ENCODE measurements at places on chromosomes 16 and 17.

DNA sequence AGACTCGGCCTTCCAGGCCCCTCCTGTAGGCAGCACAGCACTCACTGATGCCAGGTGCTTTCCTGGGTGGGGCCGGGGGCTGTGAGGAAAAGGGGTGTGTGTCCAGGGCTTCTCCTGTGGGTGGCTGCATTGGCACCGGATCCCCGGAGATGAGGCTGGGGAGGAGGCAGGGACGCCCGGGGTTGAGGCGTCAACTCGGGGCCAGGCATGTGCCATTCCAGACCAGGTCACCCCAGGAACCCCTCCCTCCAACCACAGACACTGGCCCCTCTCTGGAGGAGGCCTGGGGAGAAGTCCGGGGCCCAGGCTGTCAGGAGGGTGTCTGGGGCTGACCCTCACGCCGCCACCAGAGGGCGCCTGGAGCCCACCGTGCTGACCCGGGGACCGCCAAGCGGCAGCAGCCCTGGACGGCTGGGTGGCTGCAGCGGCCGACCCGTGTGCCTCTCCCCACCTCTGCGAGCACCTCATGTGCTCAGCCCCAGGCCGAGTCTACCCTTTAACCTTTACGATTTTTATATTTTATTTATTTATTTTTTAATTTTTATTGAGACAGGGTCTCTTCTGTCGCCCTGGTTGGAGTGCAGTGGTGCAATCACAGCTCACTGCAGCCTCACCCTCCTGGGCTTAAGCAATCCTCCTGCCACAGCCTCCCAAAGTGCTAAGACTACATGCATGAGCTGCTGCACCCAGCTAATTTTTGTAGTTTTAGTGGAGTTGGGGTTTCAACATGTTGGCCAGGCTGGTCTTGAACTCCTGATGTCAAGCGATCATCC is 3.2 kb upstream of the METRN start:
- H3K4me3 ChIP-seq = no peak overlapping the region
- peaks cover 37% of the 10 kb centered on the region for H3K27me3 ChIP-seq
- DNase-seq = peak; percentile 92
- H3K4me1 ChIP-seq = peaks cover 43% of the 10 kb centered on the region
- no peaks in the 10 kb centered on the region for H3K36me3 ChIP-seq

DNA sequence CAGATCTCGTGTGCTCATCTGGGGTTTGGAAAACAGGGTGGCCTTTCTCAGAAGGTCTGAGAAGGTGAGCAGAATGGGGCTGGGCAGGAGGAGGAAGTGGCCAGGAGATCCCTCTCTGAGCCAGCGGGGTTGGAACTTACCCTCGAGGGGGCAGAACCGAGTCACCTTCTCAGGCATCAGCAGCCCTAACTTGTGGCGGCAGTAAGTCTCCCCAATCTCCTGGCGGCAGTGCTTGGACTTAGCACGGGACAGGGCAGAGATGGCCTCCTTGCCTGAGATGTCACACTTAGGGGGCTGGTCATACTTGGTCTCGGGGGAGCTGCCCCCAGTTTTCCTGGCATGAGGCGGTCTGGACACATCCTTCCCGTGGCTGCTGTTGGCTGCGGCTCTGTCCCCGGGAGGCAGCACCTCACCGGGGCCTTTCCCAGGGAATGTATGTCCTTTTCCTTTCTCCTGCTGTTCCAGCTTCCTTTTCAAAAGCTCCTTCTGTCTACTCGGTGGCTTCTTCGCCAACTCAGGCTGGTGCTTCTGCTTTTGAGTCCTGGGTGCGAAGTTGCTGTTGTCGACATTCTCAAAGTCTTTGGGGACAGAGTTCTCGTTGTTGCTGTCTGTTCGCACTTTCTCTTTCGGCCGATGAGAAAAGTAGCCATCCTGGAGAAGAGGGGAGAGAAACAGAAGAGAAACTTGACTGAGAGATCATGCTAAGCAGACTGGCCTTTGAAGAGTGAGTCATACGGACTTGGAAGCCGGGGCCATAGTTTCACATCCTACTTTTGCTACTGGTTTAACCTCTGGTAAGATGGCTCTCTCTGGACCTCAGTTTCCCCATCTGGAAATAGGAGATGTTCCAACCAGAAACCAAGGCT is 211.7 kb downstream of the XYLT1 start:
- H3K4me3 ChIP-seq = no peak overlapping the region
- peaks cover 8% of the 10 kb centered on the region for H3K4me1 ChIP-seq
- H3K27me3 ChIP-seq = no peaks in the 10 kb centered on the region
- H3K36me3 ChIP-seq = peaks cover 14% of the 10 kb centered on the region
- DNase-seq = no peak
- peak overlapping the region; percentile 24 for H3K27ac ChIP-seq

GRCh38 chr16:69465881-69466280 is 41.5 kb downstream of the CYB5B start:
- H3K36me3 ChIP-seq = peaks cover 23% of the 10 kb centered on the region
- DNase-seq = no peak
- H3K4me3 ChIP-seq = no peak overlapping the region
- H3K4me1 ChIP-seq = peaks cover 25% of the 10 kb centered on the region

DNA sequence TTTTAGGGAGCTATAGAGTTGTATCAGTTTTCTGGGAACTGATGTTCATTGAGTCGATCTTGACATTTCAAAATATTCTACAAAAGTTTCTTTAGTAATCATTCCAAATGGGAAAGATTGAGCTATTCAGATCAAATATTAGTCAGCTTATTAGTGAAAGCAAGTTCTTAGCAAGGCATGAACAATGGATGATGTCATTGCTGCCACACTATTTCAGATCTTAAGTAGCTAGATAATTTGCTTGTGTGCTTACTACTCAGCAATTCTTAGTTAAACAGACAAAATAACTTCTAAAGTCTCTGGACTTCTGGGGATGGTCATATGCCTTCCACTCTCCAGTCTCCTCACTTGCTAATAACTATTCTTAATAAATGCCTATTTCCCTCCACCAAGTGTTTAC is 69.0 kb upstream of the CDH8 start:
- H3K4me3 ChIP-seq = no peak overlapping the region
- H3K36me3 ChIP-seq = no peaks in the 10 kb centered on the region
- DNase-seq = no peak
- no peak overlapping the region for H3K27ac ChIP-seq

GRCh38 chr16:68517606-68518166 is 21.4 kb upstream of the ZFP90 start:
- no peak for DNase-seq
- H3K4me1 ChIP-seq = peaks cover 12% of the 10 kb centered on the region
- no peak overlapping the region for H3K27ac ChIP-seq
- H3K36me3 ChIP-seq = no peaks in the 10 kb centered on the region
- no peaks in the 10 kb centered on the region for H3K27me3 ChIP-seq

DNA sequence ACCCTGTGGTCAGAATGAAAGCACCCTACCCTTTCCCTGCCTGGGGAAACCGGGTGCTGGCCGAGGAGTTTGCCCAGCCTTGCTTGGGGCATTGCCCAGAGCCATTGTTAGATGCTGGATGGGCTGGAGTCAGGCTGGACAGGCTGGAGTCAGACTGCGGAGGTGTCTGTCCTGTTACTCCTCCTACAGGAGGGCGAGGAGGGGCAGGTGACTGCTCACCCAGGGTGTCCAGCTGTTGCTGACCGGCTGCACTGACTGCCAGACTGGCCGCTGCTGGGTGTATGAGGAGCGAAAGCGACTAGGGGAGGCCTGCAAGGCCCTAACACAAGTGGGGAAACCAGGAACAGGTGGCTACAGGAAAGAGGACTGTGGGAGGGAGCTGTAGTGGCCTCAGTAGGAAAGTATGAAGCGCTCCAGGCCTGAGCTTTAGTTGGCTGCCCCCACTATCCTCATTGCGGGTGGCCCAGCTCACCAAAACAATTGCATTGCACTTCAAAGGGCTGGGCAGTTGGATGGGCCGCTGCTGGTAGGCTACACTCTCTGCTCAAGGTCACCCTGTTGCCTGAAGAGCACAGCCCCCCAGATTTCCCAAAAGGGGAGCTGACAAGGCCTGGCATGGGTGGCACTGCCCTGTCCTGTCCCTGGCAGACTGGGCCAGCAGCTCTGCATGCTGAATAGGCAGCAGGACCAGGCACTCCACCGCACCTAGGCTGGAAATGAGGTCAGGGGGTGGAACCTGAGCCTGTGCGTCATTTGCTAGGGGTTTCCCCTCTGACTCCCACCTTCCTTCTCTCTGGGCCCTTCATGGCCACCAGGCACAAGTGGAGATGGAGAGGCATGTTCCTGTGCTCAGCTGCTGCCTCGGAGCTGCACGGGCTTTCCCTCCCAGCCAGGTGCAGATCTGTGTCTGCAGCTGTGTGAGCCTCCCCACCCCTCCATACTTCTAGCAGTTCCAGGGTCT is 18.4 kb downstream of the LDHD start:
- H3K4me3 ChIP-seq = no peak overlapping the region
- peaks cover 8% of the 10 kb centered on the region for H3K36me3 ChIP-seq
- peak overlapping the region; percentile 44 for H3K27ac ChIP-seq
- no peak for DNase-seq
- H3K27me3 ChIP-seq = no peaks in the 10 kb centered on the region

GRCh38 chr17:74603037-74603635 is 11.1 kb upstream of the CD300LD start:
- no peak overlapping the region for H3K4me3 ChIP-seq
- H3K4me1 ChIP-seq = peaks cover 18% of the 10 kb centered on the region
- no peak overlapping the region for H3K27ac ChIP-seq
- no peaks in the 10 kb centered on the region for H3K36me3 ChIP-seq
- peaks cover 49% of the 10 kb centered on the region for H3K27me3 ChIP-seq

GRCh38 chr17:14331225-14331981 is 30.5 kb downstream of the HS3ST3B1 start:
- H3K4me3 ChIP-seq = no peak overlapping the region
- no peak for DNase-seq
- no peak overlapping the region for H3K27ac ChIP-seq
- no peaks in the 10 kb centered on the region for H3K4me1 ChIP-seq
- no peaks in the 10 kb centered on the region for H3K27me3 ChIP-seq

- H3K4me3 ChIP-seq = no peak overlapping the region
- no peak overlapping the region for H3K27ac ChIP-seq
- no peaks in the 10 kb centered on the region for H3K4me1 ChIP-seq
Measured at GRCh38 chr16:67822511-67822910, 15.8 kb downstream of the TSNAXIP1 start.

DNA sequence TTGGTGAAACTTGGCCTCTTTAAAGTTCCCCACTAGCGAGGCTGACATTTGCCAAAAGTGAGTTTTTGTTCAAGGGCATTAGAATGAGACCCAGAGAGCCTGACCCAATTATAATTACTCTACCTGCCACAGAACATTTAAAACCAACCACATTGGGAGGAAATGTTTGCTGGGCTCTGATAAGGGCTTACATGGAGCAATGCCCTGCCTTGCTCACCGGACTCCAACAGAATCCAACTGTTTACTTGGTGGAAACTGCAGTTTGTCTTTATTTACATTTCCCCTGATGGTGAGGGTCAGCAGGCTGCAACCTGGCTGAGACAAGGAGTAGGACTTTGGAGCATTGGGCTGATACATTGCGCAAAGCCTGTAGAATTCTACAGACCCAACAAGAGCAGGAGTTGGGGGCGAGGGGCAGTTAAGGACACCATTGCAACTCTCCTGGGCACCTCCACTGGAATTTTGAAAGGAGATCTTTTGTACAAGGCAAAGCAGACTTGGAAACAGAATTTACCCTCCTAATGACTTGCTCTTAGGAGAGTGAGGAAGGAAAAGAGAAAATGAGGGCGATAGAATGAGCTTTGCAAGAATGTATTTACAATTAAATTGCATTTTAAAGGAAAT is 368.6 kb downstream of the SHISA9 start:
- DNase-seq = peak; percentile 1
- no peak overlapping the region for H3K4me3 ChIP-seq
- H3K27ac ChIP-seq = no peak overlapping the region
- no peaks in the 10 kb centered on the region for H3K27me3 ChIP-seq

- H3K4me3 ChIP-seq = no peak overlapping the region
- no peaks in the 10 kb centered on the region for H3K36me3 ChIP-seq
- H3K4me1 ChIP-seq = no peaks in the 10 kb centered on the region
- no peaks in the 10 kb centered on the region for H3K27me3 ChIP-seq
- no peak for DNase-seq
Measured at GRCh38 chr16:6008670-6009069, 911.1 kb upstream of the EEF2KMT start.

- no peak overlapping the region for H3K27ac ChIP-seq
- H3K27me3 ChIP-seq = no peaks in the 10 kb centered on the region
- DNase-seq = no peak
- peaks cover 14% of the 10 kb centered on the region for H3K4me1 ChIP-seq
- no peak overlapping the region for H3K4me3 ChIP-seq
- no peaks in the 10 kb centered on the region for H3K36me3 ChIP-seq
Measured at GRCh38 chr16:66277311-66278070, 89.0 kb upstream of the CDH5 start.

DNA sequence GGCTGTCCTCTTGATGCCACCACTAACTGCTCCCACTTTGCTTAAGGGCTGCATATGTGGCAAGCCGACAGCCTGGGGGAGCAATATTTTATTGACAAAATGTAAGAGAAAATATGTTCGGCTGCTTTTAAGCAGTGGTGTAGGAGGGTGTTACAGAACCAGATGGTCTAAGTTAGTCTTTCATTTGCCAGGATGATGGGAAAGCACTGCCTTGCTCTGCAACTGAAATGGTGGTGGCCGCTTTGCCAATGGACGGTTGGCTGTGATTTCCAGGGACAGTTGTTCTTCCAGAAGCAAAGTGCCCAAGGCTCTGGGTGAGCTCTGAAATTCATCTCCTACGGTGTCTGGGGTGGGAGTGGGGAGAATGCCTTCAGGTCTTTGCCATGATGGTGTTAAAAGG is 469.3 kb downstream of the TOX3 start:
- H3K27ac ChIP-seq = no peak overlapping the region
- H3K27me3 ChIP-seq = no peaks in the 10 kb centered on the region

GRCh38 chr17:39555368-39555767 is 52.4 kb downstream of the NEUROD2 start:
- H3K36me3 ChIP-seq = peaks cover 96% of the 10 kb centered on the region
- no peak for DNase-seq
- no peak overlapping the region for H3K27ac ChIP-seq

GRCh38 chr16:82509691-82510430 is 116.9 kb upstream of the CDH13 start:
- H3K36me3 ChIP-seq = no peaks in the 10 kb centered on the region
- no peak overlapping the region for H3K4me3 ChIP-seq

DNA sequence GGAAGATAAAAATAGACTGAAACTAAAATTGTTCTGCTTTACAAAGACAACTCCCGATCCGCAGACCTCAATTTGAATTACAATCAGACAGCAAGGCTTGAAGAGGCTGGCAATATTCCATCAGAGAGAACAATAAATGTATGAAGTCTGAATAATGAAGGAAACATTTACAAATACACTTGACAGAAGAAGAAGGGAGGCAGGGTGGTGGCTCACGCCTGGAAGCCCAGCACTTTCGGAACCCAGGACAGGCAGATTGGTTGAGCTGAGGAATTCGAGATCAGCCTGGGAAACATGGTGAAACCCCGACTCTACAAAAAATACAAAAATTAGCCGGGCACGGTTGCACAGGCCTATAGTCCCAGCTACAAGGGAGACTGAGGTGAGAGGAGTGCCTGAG is 14.6 kb downstream of the ODF4 start:
- no peak overlapping the region for H3K4me3 ChIP-seq
- H3K4me1 ChIP-seq = no peaks in the 10 kb centered on the region
- H3K36me3 ChIP-seq = no peaks in the 10 kb centered on the region
- no peak overlapping the region for H3K27ac ChIP-seq
- no peak for DNase-seq

GRCh38 chr16:55933038-55933437 is 57.9 kb upstream of the CES5A start:
- no peak overlapping the region for H3K27ac ChIP-seq
- no peaks in the 10 kb centered on the region for H3K27me3 ChIP-seq
- no peak for DNase-seq
- no peaks in the 10 kb centered on the region for H3K4me1 ChIP-seq

GRCh38 chr17:82004517-82005455 is 17.9 kb downstream of the CENPX start:
- H3K27ac ChIP-seq = no peak overlapping the region
- no peaks in the 10 kb centered on the region for H3K36me3 ChIP-seq
- H3K4me3 ChIP-seq = no peak overlapping the region
- H3K27me3 ChIP-seq = no peaks in the 10 kb centered on the region
- peaks cover 19% of the 10 kb centered on the region for H3K4me1 ChIP-seq
- no peak for DNase-seq

Measured in stomach (tissue), 19 donors.